ENCODE measurements at places on chromosomes 1 and 21. TPM values are rescaled to one million over a fixed set of nuclear protein-coding genes. Genes with fewer than 3 reads are reported as not detected.

DNA sequence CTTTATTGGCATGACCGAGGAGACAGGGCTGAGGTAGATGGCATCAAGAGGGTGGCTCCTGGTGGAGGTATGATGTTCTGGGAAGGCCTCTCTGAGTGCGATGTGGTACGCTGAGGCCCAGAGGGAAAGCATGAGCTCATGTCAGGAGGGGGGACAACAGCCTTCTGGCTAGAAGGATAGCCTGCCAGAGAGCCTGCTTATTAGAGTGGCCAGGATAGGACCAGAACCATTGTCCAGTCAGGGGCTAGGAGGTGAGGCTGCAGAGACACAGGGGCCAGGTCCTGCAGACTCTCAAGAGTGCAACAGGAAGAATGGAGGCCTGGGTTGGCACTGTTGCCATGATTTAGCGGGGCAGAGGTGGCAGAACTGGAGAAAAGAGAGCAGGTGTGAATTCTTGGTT is 7.3 kb downstream of the ADARB1 start:
- no peak for DNase-seq

DNA sequence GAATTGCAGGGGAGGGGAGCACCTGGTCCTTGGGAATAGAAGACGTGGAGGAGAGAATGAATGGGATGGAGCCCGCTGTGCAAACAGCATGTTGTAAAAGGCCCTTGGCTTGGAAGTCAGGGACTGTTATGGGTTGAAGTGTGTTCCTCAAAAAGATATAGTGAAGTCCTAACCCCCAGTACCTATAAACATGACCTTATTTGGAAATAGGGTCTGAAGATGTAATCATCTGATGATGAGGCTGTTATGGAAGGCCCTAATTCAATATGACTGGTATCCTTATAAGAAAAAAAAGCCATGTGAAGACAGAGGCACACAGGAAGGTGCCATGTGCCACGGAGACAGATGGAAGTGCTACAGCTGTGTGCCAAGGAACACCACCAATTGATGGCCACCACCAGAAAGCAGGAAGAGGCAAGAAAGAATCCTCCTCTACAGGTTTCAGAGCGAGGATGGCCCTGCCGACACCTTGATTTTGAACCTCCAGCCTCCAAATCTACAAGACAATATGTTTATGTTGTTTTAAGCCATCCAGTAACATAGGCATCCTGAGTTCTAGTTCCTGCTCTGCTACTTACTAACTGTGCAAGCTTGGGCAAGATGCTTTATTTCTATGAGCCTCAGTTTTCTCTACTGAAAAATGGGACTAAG is 51.2 kb downstream of the LRRN2 start:
- DNase-seq, result no peak

DNA sequence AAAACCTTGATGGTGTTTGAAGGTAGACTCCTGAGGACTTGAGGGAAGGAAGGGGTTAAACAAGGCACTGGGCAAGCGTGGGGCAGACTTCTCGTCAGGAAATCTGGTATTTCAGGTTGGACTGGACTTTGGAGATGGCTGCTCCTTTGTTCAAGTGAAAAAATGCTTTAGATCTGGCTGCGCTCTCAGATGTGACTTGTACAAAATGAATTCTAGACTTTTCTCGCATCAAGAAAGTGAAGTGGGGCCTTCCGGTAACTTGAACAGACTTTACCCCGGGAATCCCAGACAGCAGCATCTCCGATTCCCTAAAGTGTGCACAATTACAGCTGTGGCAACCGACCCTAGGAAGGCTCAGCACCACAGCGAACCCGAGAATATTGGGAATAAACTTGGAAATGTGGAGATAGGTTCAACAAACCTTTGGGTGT is 44.3 kb upstream of the ERRFI1 start:
- peak; percentile 30 for DNase-seq

GRCh38 chr21:34967509-34968289 is 81.4 kb downstream of the RUNX1 start:
- DNase-seq, result no peak

DNA sequence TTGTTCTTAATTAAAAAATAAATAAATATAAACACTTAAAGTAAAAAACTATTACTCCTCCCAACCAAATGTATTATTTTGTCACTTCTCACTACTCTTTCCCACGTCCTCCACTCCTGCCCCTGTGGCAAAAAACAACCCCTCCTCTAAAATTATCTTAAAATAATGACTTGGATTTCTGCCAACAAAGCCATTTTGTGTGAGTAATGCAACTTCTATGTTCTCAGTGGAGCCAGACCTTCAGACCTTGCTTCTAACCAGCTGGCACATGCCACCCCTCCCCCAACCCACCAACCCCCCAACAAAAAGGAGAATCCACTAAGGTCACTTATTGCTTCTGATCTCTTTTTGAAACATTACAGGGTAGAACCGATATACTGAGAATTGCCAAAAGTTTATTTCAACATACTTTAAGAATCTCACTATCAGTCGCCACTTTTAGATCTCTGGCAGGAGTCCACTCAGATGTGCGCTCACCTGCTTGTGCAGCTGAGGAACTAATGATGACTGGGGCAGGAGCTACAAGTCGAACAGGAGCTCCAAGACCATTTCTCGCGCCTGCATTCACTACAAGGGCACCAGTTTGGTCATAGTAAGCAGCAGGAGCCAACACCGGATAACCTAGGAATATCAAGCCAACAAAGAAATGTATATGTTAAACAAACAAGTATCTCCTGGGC is 58.3 kb upstream of the SDC3 start:
- no peak for DNase-seq

GRCh38 chr1:209208648-209209047 is 374.9 kb upstream of the CAMK1G start:
- DNase-seq, result no peak

DNA sequence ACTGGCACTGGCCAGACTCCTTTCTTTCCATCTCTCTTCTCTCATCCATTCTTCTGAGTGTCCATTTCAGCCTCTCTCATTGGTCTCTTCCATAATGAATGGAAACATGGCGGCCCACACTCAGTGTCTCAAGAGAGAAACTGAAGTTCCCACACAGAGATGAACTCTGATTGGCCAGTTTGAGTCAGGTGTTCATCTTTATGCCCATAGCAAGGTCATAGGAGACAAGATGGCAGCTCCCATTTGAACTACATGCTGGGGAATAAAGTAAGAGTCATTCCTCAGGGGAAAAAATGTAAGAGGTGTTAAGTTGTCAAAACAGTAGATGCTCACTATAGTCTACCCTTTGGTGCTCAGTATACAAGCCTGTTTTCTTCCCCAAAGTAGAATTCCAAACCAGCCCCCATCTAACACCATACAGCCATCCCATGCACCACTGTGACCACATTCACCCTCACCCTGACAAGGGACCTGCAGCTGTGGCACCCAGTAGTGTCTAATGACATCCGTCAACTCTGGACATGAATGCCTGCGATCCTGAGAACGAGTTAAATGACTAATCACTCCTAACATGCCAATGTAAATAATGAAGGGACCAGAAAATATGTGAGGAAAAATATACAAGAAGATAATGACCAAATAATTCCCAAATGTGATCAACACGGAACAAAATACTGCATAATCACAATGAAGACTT is 12.4 kb downstream of the CDA start:
- DNase-seq, result no peak

DNA sequence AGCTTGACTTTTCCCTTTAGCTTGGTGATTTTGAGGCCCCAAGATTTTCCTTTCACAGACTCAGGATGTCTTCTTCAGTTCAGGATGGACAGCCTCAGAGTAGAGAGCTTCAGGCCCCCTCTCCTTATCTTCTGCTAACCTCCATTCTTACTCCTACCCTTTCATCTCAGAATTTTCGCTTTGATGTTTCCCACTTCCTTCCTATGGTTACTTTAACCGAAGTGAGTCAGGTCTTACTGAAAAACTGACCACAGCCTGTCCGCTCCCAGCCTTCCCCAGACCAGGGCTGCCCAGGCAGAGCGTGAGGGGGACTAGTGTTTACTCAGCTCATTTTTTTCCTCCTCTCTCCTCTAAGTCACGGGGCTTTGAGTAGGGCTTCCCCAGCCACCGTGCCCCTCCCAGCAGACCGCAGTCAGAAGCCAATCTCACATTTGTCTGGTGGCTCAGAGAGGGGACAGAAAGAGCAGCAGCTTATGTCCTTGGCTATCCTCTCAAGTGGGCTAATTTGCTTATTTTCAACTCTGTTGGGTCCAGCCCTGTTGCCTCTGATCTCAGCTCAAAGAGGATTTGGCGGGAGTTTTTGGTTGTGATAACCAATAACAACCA is 4.2 kb upstream of the IL19 start:
- no peak for DNase-seq

- DNase-seq, result no peak
Observed at GRCh38 chr1:27886353-27886679, 14.0 kb downstream of the THEMIS2 start.

DNA sequence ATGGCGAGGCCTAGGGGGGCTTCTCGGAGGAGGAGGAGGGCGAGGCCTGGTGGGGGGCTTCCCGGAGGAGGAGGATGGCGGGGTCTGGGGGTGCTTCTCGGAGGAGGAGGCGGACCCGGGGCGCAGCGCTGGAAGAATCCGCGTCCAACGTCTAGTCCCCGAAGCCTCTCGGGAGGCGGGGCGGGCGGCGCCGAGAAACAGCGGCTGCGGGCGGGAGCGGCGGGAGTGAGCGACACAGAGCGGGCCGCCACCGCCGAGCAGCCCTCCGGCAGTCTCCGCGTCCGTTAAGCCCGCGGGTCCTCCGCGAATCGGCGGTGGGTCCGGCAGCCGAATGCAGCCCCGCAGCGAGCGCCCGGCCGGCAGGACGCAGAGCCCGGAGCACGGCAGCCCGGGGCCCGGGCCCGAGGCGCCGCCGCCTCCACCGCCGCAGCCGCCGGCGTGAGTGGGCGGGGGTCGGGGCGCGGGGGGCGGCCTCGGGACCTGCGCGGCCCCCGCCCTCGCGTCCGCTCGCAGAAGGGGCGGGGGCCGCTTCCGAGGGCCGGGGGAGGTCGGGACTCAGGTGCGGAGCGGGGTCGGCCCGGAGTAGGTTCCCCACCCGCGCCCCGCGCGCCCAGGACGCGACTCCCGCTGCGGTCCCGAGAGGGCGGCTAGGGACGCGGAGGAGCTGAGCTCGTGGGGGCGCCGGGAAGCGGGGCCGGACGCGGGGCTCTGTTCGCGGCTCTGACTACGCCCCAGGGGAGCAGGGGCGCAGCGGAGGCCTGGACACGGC is at the start of gene KLHL17:
Gene KLHL17 (plus strand): TSS at position 222 of the 769 bp plus-strand sequence. CDS start 110 bp downstream, at position 332.
- no peak for DNase-seq

DNA sequence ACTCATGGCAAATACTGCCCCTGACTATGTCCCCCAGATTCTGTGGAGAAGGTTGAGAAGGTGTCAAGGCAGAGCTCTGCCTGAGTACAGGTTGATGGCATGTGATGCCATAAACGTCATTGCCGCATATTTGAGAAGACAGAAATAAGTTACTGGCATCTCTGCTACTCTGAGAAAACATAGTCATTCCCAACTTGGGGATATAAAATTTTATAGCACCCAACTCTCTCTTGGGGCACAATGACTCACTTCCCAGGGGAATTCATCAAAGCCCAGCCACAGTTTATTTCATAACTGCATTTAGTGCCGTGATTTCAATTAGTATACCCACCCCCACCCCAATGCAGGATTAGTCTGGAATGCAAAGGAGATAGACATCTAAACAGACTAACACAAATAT is 101.9 kb upstream of the TNR start:
- DNase-seq, result no peak

DNA sequence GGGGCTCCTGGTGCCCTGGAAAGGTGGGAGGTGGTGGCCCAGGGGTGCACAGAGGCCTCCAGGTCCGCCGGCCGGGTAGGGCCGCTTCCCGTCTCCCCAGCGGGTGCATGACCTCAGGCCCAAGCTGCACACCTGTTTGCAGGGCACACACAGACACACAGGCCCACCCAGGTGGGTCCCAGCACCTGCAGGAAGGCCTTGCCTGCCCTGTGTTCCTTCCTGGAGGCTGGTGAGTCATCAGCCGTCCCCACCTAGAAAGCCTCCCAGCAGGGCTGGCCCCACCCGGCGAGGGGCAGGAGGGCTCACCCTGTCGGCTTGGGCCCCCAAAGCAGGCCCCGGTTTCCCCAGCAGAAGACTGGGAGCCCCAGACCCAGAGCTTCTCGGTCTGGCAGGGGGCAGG is 23.6 kb upstream of the TTLL10 start:
- no peak for DNase-seq

DNA sequence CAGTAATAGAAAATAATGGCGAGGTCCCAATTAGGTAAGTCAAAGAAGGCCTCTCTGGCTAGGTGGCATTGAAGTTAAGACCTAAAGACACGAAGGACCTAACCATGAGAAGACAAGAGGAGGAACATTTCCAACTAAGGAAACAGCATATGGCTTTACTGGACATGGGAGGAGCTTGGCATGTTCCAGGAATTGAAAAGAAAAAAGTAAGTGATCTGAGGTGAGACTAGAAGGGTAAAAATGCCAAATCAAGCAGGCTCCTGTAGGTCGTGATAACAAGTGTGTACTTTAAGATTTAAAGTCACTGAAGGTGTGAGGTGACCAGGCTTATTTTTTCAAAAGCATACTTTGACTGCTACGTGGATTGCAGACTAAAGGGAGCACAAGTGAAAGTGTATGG is 13.4 kb upstream of the CLCC1 start:
- no peak for DNase-seq

Gene SEC22B
- 44.9 TPM for polyA plus RNA-seq

Gene CLCNKB
- polyA plus RNA-seq, result 38.5 TPM

Gene KRTAP7-1
- not detected for polyA plus RNA-seq

Gene RNF186
- 0.32 TPM for polyA plus RNA-seq

Gene ADORA3
- polyA plus RNA-seq, result 1.1 TPM

Gene STK40
- 42.0 TPM for polyA plus RNA-seq

Gene WARS2
- 20.8 TPM for polyA plus RNA-seq

Gene CLDN17
- polyA plus RNA-seq, result not detected

All from renal cortex interstitium (tissue), 15 donors.